ENCODE measurements at places on chromosomes 11 and 22.

DNA sequence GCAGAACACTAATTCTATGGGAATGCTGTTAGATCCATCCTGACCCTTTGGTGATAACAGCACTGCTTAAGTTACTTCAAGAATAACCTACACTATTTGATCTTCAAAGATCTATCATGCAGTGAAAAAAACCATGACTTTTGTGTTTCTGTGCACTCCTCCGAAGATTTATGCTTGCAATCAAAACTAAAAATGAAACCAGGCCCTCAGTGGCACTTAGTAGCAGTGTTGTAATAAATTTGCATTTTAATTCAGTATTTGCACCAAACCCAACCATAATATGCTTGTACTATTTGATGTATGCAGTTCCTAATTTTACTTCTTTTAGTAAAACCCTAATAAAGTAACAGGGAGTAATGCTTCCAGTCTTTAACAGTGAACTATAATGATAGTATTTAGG, 130.7 kb downstream of the SOX6 start:
- DNase-seq: no peak

GRCh38 chr11:119522609-119523008, 99.6 kb upstream of the THY1 start:
- no peak for DNase-seq

- no peak for DNase-seq
Observed at GRCh38 chr22:38952281-38952993, 5.0 kb upstream of the APOBEC3A start.

GRCh38 chr11:76713499-76713898, 43.0 kb upstream of the LRRC32 start:
- DNase-seq: no peak

GRCh38 chr11:74532501-74533246, 39.1 kb upstream of the LIPT2 start:
- DNase-seq: no peak

- DNase-seq: peak; percentile 85
Observed at GRCh38 chr11:46315033-46315738, 32.1 kb upstream of the DGKZ start.

- DNase-seq: peak; percentile 72
Observed at GRCh38 chr22:22558972-22559603, at the start of gene PRAME. TSS of gene PRAME (minus strand) at chr22:22559265. CDS start at chr22:22556832, 2,433 bp downstream.

DNA sequence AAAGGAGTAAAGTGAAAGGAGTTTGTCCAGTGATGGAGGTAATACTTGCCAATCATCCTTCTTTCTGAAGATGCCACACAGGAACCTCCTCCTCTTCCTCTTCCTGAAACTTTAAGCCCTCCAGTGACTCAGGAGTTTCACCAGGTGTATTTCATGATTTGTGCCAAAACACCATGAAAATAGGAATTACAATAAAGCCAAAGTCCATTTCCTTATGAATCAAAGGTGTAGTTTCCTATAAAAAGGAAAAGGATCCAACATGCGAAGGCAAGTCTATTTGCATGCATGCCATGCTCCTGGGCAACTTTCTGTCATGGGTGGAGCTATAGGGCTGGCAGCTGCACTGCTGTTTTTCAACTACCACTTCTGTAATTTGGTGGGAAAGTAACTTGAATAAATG, 9.8 kb upstream of the POU2AF1 start:
- DNase-seq: no peak
